Upper lobe of right lung (tissue), 1 donor: ENCODE measurements at places on chromosomes 1 and 21.
A peak's percentile ranks its signal among the peaks of the same experiment; 100 is the strongest.

DNA sequence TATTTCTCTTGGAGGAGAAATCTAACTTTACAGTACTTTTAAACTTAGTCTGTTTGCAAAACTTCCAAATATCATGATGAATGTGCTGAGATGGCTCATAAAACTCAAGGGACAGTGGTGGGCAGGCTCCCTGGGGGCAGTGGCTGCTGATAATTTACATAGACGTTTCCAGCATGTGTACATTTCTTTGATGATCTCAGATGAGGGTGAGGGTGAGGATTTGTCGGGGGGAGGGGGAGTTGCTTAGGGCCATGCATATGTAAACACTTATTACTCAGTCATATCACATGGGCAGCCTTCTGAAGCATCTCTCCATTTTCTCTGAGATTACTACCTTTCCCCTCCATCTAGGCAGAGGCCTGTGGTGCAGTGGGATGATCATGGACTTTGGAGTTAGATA lies 152.9 kb upstream of the HMGB4 start:
- DNase-seq: no peak

DNA sequence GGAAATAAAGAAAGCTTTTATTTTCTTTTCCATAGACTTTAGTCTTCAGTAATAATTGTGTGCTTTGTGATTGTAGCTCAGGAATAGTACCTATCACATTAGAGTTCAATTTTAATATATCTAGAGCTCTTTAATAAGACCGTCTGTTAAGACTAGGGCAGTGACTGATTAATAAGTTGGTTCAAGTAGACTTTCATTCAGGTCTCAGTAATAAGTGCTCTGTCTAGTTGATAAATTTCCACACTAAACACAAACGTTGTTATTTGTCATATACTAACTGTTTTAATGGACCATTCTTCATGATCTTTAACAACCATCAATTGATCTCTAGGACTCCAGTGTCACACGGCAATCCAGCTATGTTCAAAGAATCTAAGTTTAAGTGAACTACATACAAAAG lies 474.5 kb upstream of the ADGRL2 start:
- no peak for DNase-seq

DNA sequence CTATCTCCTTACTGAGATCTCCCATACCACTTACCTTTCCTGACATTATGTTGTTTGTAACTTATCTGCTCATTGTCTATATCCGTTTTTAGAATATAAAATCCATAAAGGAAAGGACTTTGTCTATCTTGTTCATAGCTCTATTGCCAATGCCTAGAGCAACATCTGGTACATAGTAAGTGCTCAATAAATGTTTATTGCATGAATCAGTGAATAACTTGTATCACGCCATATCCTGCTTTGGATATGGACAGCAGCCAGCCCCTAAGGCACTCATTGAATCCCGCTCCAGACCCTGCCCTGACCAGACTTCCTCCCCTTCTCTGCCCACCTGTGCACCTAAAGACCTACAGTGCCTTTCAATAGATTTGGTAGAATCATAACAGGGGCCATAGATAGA lies 298.1 kb upstream of the PLXNA2 start:
- DNase-seq: no peak

DNA sequence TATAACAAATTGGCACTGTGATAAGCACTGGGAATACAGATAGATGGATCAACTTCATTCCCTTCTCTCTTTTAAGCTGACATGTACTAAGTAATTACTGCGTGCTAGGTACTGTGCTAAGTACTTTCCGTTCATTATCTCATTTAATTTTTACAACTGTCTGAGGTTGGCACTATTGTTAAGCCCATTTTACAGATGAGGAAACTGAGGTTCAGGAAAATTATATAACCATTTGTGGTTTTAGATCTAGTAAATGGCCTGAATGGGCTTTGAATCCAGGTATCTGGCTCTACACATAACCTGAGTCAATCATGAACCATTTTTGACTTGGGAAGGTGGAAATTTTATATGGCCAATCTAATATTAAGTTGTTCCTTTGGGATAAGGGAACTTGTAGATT lies 3.6 kb upstream of the HMGCS2 start:
- no peak for DNase-seq

- DNase-seq: peak; percentile 71
Observed at GRCh38 chr1:116122955-116123757, 12.0 kb downstream of the MAB21L3 start.

DNA sequence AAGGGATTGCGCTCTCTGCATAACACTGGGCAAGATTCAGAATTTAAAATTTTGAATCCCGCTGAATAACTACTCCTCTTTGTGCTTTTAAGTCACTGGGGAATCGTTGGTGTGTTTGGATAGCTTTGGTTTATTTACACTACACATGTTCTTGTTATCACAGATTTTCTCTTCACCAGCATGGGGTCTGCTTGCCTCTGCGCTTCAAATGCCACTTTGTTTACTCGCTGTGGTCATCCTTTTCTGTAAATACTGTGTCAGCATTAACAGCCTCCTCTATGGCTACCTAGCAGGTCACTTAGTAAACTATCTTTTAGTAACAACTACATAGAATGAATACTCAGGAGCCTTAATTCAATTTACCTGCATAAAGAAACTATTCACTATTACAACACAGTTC lies 14.4 kb upstream of the KCNH1 start:
- no peak for DNase-seq

GRCh38 chr1:97157991-97158390 lies 436.4 kb downstream of the PTBP2 start:
- DNase-seq: no peak

DNA sequence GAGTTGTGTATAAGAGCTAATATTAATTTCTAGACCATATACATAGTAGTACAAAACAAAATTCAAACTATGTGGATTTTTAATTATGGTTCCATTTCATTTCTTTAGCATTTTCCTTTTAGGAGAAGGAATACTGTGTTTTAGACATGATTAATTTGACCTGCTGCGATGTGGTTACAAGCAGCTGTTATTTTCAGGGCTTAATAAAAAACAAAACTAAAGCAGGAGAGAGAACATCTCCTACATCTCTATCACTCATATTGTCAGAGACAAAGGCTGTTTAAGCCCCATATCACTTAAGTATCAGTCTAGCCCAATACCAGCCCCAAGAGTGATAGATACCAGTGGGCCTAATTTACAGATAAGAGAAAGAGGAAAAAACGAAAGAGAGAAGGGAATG lies 47.6 kb downstream of the ILDR2 start:
- DNase-seq: no peak

- no peak for DNase-seq
Observed at GRCh38 chr1:222610728-222611127, 7.2 kb upstream of the MIA3 start.

GRCh38 chr1:73644198-73644597 lies 553.8 kb downstream of the LRRIQ3 start:
- DNase-seq: no peak

- no peak for DNase-seq
Observed at GRCh38 chr1:17189632-17189990, 15.3 kb upstream of the PADI1 start.

- DNase-seq: no peak
Observed at GRCh38 chr1:22285549-22286396, 142.9 kb upstream of the WNT4 start.

- peak; percentile 100 for DNase-seq
Observed at GRCh38 chr1:109984456-109985246, at the start of gene AHCYL1. TSS of gene AHCYL1 (plus strand) at chr1:109984765. CDS start at chr1:109985053, 288 bp downstream.

DNA sequence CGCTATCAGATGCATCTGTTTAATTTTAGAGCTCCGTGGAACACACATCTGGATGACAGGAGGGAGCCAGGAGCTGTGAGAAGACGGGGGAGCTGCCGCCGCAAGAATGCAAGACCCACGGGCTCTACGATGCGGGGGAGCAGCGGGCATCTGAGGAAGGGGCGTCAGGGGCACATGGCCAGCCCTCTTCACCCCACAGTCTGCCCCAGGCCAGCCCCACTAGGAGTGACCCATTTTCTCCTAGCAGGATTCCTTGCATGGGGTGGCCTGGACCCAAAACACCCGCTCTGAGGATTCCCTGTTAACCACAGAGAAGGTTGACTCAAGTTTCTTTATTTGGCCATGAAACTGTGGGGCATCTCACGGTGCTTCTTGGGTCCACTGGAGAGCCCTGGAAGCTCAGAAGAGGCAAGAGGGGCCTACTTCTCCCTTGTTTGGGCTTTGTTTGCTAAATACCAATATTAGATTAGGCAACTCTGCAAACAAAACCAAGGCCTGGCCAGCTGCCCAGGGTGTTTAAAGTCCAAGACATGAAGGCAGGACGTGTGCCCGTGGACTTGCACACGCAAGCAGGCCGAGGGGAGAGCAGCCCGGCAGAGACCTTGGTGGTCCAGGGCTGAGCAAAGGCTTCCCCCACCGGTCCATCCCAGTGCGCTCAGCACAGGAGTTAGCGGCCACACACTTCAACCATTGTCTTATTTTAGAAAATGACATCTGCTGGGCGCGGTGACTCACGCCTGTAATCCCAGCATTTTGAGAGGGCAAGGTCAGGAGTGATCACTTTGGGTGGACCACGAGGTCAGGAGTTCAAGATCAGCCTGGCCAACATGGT lies 89.8 kb downstream of the DHRS3 start:
- peak; percentile 92 for DNase-seq

GRCh38 chr1:22139066-22139594 lies 3.8 kb downstream of the WNT4 start:
- DNase-seq: no peak

DNA sequence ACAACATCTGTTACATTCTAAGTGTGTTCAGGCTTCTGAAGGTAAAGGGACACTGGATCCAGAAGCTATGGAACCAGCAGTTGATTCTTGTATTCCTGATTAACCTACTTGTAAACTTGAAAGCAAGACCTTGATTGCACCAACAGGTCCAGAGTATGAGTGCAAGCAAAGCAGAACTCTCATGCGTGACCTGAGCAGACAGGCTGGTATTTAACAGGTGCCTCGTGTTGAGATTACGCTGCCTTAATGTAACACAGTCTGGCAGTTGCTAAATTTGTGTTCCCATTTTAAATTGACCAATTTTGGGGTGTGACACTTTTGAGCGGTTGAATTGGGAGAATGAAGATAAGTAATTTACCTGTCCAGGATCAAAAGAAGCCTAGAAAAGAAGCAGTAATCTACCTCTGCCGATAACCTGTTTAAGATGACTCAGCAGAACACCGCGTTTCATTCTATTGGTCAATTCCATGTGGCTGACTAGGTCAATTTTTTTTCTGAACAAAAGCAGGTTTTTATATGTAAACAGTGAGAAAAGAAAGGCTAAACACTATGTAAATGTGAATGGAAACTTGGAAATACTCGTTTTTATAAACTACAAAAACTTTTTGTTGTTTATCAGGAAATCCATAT lies 147.6 kb downstream of the DYRK1A start:
- DNase-seq: no peak

GRCh38 chr1:162389971-162390370 lies 8.4 kb downstream of the C1orf226 start:
- no peak for DNase-seq

GRCh38 chr1:10608690-10609089 lies 133.9 kb downstream of the PEX14 start:
- no peak for DNase-seq

GRCh38 chr1:94962409-94963265 lies 35.7 kb upstream of the CNN3 start:
- DNase-seq: no peak

DNA sequence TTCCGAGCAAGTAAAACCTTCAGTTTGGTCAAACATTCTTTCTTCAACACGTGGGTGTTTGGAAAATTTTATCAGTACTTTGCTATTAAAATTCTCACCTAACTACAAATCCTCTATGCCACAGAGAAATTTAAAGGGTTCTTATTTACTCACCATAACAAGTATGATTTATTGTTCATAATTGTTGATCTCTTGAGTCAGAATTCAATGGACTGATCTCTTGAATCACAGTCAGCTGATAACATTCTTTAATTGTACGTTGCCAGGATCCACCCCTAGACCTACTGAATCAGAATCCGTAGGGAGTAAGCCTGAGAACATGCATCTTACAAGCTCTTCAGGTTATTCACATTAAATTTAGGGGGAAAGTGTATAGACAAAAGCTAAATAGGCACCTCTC lies 51.2 kb downstream of the DIPK1A start:
- DNase-seq: no peak

DNA sequence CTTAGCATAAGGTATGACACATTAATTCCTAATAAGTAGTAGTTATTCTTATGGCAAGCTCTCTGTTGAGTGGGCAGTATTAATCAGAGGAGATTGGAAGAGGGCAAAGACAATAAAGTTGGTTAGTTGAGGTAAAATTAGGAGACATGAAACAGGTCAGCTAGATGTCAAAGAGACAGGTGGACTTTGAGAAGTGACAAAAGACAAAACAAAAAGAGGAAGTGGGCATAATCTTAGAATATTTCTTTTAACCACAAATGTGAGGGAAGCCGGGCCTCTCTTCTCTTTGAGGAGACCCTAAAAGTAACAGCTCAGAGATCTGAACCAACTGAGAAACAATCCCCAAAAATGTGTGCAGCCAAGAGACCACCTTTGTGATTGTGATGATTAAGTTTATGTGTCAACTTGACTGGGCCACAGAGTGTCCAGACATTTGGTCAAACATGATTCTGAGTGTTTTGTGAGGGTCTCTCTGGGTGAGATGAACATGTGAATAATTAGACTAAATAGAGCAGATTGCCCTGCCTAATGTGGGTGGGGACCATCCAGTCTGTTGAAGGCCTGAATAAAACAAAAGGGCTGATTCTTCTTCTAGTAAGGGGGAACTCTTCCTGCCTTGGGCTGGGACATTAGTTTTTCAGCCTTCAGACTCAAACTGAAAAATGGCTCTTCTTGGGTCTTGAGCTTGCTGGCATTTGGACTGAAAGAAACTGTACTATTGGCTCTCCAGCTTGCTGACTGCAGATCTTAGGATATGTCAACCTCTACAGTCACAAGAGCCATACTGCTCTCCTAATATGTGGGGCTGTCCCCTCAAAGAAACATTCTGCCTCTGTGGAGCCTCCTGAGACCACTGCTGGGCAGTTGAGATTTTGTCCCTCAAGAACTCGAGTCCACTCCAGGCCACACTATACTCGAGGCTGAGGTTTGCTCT lies 40.0 kb downstream of the FCRL5 start:
- DNase-seq: no peak

DNA sequence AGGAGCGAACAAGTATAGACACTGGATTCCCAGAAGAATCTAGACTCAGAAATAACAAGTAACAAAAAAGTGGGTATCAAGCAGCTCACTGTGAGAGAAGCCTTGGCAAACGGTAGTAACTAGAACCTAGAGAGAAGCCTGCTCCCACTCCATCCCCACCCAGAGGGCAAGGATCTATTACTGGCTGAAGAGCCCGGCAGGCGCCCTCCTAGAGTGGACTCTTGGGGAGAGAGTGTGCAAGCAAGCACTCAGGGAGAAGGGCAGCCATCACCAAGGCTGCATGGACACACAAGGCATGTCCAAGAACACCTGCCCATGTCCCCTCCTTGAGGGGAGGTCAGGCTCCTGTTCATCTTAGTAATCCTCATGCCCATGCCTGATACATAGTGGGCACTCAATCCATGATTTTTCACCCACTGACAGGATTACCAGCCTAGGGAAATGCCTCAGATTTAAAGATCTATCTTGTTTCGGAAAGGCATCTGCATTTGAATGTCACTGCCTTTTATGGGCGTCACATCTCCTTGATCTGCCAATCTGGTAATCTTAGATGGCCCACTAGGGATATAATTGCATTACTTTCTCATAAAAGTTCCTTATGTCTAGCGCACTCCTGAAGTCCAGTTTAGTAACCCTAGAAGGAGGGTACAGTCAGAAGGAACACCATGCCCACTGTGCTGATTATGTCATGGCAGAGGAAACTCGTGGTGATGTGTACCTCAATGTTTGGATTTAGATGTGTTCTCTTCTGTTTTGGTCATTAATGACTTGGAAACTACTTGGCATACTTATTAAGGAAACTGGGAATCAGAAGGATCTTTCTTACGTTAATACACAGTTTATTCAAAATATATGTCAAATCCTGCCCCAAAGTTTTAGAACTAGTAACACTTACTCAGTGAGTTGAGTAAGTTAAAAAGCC lies 14.4 kb downstream of the CNN3 start:
- no peak for DNase-seq
